ENCODE measurements at places on chromosomes 2 and 18. TPM values are rescaled to one million over a fixed set of nuclear protein-coding genes. Genes with fewer than 3 reads are reported as not detected.
A peak's percentile ranks its signal among the peaks of the same experiment; 100 is the strongest.

DNA sequence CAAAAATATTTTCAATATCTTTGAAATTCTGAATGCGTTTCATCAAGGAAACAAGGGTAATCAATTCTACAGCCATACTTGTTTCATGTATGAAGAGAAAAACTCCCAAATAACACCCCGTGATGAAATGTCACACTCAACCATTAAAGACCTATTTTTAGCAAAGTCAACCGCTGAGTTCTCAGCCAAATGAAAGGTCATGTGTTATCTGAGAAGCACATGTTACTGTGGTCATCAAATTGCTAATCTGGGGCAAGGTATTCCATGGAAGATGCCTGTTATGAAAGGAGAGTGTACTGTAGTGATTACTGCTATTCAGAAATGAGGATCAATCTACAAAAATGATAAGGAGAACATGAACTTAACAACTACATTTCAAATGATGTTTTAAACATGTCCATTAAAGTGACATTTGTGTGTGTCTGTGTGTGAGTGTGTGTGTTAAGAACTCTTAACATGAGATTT, 126.7 kb downstream of the BCL2 start:
- no peak for DNase-seq

DNA sequence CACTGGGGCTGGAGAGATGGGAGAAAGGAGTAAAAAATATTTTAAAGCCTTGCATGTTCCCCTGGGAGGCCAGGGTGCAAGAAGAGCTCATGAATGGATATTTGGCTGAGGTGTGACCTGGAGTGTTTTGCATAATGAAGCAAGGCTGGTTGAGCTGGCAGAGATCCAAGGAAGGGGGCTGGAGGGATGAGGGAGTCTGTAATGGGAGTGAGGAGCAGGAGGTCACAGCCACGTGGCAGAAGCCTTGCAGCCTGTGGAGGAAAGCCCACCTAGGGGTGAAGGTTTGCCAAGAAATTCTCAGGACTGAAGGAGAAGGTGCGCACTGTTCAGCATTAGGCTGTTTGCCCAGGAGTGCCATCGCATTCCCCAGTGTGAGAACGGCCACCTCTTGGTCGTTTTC, 40.3 kb upstream of the ATP8B1 start:
- no peak for DNase-seq

- DNase-seq: no peak
Observed at GRCh38 chr2:113181258-113182051, 7.7 kb downstream of the PSD4 start.

- DNase-seq: no peak
Observed at GRCh38 chr2:175147186-175147585, 20.8 kb downstream of the ATF2 start.

DNA sequence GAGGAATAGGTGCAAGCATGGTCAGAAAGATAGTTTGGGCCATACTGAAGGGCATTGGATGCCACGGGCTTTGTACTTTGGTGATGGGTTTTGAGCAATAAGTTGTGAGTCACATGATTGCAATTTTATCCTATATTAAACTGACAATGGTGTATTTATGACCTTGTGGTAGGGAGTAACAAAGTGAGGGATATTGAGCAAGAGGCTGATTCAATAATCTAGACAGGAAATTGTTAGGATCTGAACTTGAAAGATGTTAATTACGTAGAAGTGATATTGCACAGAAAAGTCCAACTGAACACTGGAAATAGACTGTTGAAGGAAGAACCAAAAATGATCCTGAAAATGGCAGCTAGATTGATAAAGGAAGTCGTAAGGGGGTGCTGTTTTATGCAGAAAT, 46.6 kb upstream of the TCF4 start:
- DNase-seq: no peak

DNA sequence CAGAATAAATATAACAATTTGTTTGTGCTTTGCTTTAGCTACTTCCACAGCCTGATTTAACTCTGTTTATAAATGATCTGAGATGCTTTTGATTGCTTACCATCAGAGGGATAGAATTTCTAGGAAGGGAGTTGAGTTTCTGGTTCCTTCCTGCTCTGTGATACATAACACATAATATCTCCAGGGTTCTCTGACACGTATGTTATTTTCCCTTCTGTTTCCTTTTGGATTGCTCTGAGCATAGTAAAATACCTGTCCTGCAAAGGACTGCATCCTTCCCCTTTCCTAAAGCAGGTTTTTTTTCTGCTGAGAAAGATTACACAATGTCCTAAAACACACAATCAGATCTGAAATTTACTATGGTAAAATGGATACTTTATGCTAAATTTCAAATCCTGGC, 76.1 kb downstream of the CABYR start:
- DNase-seq: no peak

- peak; percentile 27 for DNase-seq
Observed at GRCh38 chr2:127733816-127734537, 32.7 kb downstream of the SFT2D3 start.

- no peak for DNase-seq
Observed at GRCh38 chr18:45981821-45982220, 14.7 kb upstream of the EPG5 start.

GRCh38 chr2:7703543-7704144, 786.4 kb downstream of the RNF144A start:
- DNase-seq: no peak

ZEB2 gene
- 161 TPM for total RNA-seq

PRKD3 gene
- 45.6 TPM for total RNA-seq

- DNase-seq: no peak
Observed at GRCh38 chr2:83058683-83059082, 1400.4 kb downstream of the SUCLG1 start.

GRCh38 chr2:168565512-168565911, 109.4 kb downstream of the CERS6 start:
- peak; percentile 71 for DNase-seq

DNA sequence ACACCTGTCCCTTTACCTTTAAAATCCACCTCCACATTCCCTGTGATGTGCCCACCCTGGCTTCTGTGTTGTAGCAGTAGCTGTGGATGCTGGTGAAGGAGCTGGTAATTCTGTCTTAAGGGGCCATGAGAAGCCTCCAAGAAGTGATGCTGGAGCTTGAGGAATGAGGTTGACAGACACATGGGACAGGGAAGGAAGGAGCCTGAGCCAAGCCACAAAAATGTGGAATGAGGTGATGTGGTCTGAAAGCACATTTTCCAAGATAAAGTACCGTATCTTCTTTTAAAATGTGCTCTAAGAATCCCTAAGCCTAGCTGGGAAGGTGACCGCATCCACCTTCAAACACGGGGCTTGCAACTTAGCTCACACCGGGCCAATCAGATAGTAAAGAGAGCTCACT, 31.2 kb downstream of the VWA3B start:
- no peak for DNase-seq

- peak; percentile 90 for DNase-seq
Observed at GRCh38 chr2:190469771-190470170, 61.6 kb downstream of the MFSD6 start.

KCNE4 gene
- 6.7 TPM for total RNA-seq

DNA sequence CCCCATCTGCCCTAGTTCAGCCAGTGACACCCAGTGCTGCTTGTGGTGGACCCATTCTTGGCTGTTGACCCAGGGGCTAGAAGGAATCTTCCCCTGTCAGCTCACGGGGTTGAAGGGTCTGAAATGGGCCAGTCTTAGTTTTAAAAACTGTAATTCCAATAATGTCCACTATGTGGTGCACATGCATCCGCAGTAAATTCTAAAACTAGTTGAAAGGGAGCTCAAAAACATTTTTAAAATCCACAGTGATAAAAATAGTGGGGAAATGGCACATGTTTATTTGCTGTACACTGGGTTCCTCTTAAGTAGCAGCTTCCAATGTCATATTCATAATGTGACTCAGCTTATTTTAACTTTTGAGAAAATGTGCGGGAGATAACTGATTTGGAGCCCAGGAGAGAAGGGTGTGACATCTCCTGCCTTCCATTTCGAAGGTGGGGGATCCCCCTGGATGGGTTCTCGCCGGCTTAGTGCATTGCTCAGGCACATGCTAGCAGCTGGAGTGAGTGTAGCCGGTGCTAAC, 32.8 kb downstream of the GRHL1 start:
- DNase-seq: peak; percentile 78

- no peak for DNase-seq
Observed at GRCh38 chr2:182444170-182444569, 17.3 kb upstream of the PDE1A start.

DNA sequence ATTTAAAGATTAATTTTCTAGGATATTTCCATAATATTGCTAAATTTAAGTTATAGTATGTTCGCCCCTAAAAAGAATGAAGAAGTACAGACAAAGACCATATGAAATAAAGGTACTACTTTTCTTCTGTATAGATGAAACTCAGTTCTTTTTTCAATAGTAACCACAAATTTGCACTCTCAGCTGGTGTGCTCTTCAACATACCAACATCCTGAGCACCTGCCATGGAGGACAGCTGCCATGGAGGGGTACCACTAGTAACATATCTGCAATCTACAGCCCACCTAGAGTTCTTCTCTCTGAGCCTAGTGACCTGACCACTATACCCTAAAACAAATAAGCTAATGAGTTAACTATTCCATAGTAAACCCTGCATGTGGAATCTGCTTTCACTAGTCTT, 36.8 kb upstream of the ERCC3 start:
- DNase-seq: no peak

STAM2 gene
- total RNA-seq: 41.2 TPM

DNA sequence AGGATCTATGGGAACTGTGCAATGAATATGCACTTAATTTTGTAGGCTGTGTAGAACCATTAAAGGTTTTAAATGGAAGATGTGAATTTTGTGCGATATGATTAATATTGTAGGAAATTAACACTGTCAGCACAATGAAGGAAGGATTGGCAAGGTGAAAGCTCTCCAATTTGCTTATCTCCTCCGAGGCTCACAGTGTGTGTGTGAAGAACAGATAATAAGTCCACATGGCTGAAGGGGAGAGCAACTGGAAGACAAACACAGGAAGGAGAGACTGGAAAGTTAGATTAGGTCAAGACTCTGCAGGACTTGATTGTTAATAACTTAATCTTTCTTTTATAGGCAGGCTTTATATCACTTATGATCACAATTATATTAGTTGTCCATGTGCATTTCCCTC, 269.7 kb upstream of the VRK2 start:
- DNase-seq: no peak

GRCh38 chr2:84823788-84824187, 57.1 kb downstream of the TRABD2A start:
- DNase-seq: no peak

COL4A4 gene
- 4.9 TPM for total RNA-seq

DNA sequence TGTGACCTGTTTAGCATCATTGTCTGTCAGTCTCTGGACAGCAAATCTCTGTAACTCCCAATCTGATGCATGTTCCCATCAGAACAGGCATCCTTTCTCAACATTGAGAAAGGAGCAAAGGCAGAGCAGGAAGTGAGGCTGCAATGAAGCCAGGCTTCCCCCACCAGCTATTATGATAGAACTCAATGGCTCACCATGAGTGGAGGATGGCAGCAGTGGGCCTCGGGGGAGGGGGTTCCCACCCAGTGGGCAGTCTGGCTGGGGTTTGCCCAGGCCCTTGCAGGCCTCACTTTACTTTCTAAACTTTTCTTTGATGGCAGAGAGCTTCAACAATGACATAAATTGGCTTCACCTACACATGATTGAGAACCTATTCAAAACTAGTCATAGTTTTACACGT, 240.6 kb upstream of the CXCR4 start:
- DNase-seq: no peak

TWIST2 gene
- 21.8 TPM for total RNA-seq

DNA sequence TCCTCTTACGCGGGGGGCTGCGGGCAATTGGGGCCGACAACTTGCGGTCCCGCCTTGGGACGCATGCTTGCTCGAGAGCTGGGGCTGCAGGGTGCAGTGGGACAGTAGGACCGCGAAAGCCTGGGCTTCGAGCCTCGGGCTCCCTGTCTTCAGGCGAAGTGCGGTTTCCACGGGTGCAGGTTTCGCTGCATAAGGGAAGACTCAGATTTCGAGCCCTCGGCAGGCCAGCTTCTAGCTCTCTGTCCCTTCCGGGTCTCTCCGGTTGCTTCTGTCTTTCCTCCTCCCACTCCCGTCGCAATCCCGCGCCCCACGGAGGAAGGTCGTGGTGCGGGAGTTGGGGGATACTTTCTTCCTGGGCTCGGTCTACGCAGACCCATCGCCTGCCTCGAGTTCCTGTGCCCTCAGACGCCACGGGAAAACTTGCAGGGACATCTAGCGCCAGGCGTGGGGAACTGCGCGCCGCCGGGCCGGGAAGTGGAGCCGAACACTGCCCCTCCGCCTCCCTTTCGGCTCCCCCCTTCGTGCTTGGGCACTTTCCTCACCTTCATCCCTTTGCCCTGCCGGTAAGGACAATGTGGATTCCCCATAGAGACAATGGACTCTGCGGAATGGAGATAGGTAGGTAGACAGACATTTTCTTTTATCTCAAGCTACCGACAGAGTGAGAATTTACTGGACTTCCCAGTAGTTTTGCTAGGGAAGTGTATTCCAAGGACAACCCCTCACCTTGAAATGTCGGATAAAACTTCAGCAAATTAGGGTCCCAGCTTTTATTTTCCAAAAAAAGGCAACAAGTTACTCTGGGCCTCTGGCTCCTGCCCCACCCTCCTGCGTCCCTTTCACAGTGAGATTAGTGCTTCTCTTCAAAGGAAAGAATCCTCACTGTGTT, 4.2 kb upstream of the HOXD13 start:
- DNase-seq: peak; percentile 83

GRCh38 chr2:109242210-109242653, 113.2 kb downstream of the SH3RF3 start:
- DNase-seq: no peak

- no peak for DNase-seq
Observed at GRCh38 chr2:54303631-54304030, 47.6 kb upstream of the TSPYL6 start.

- DNase-seq: no peak
Observed at GRCh38 chr18:58789876-58790240, 74.8 kb upstream of the ZNF532 start.

DNA sequence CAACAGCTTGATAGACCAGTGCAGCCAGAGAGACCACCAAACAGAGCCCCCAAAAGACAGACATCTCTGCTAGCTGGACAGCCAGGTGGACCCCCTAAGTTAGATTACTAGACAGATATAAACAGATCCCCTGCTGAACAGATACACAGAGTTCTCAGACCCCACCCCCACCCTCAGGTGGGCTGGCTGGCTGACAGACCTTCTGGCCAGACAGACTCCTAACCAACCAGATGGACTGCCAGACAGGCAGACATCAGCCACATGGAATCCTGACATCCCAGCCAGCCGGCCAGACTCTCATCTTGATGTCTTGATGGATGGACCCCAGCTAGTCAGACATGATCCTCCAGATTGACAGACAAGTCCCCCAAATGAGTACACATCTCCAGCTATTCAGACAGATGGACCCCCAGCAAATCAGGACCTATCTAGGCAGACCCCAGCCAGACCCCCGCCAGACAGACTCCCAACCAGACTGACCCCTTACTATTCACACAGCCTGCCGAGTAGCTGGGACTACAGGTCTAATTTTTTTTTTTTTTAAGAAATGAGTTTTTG, 18.0 kb downstream of the PTPN18 start:
- DNase-seq: no peak

ABHD1 gene
- total RNA-seq: 1.3 TPM

- no peak for DNase-seq
Observed at GRCh38 chr18:23237524-23238151, 102.4 kb downstream of the CABLES1 start.

GRCh38 chr18:57624988-57625387, 3.4 kb upstream of the NARS1 start:
- DNase-seq: no peak

GRCh38 chr2:28663359-28663758, 88.3 kb upstream of the PPP1CB start:
- DNase-seq: no peak
